Cerebellum (tissue), 4 donors: ENCODE measurements at places on chromosomes 13 and 19. TPM values are rescaled to one million over a fixed set of nuclear protein-coding genes. Genes with fewer than 3 reads are reported as not detected.

The AZU1 gene
- total RNA-seq = 0.91 TPM

The CRLF1 gene
- total RNA-seq = 3.0 TPM

The SRRM5 gene
- 0.09 TPM for total RNA-seq

The RANBP3 gene
- 38.9 TPM for total RNA-seq

The UPK1A gene
- total RNA-seq = not detected

The UTP14C gene
- total RNA-seq = 20.6 TPM

The TLE6 gene
- 0.91 TPM for total RNA-seq

The ZNF177 gene
- 12.6 TPM for total RNA-seq

The LILRA1 gene
- total RNA-seq = 0.09 TPM

The C1QTNF9 gene
- not detected for total RNA-seq

The LRRC63 gene
- total RNA-seq = 1.7 TPM

The RFX1 gene
- 3.4 TPM for total RNA-seq

The CACNG8 gene
- 4.2 TPM for total RNA-seq

The FPR1 gene
- 3.2 TPM for total RNA-seq

The CD22 gene
- total RNA-seq = not detected

The ZNF17 gene
- total RNA-seq = 35.8 TPM

The NLRP11 gene
- 0.27 TPM for total RNA-seq

The FXYD1 gene
- 1.5 TPM for total RNA-seq

The SNRPD2 gene
- 86.0 TPM for total RNA-seq

The PIAS4 gene
- 19.1 TPM for total RNA-seq

The KISS1R gene
- total RNA-seq = 0.36 TPM

The ZSCAN4 gene
- total RNA-seq = not detected

The CEACAM8 gene
- total RNA-seq = not detected

The SIGLEC12 gene
- total RNA-seq = 0.18 TPM

The KIR2DL3 gene
- total RNA-seq = not detected

The C1QTNF9B gene
- not detected for total RNA-seq

The C19orf85 gene
- not detected for total RNA-seq

The PGLYRP2 gene
- not detected for total RNA-seq

The MIDN gene
- total RNA-seq = 13.6 TPM

The ANGPTL8 gene
- total RNA-seq = not detected

The SAE1 gene
- total RNA-seq = 47.5 TPM

The IGFL3 gene
- total RNA-seq = not detected

The ZNF560 gene
- total RNA-seq = 0.36 TPM

The ZNF208 gene
- total RNA-seq = 0.54 TPM

The CCNE1 gene
- 3.7 TPM for total RNA-seq

The CCDC169 gene
- total RNA-seq = 4.9 TPM

The ZNF846 gene
- 41.1 TPM for total RNA-seq

The CRX gene
- not detected for total RNA-seq

The ZFP36 gene
- 1.9 TPM for total RNA-seq

The CACNG6 gene
- total RNA-seq = not detected

The MBD3L3 gene
- total RNA-seq = not detected

The NCAN gene
- 85.3 TPM for total RNA-seq

The ZNF154 gene
- total RNA-seq = 44.0 TPM

The FAM124A gene
- total RNA-seq = 11.7 TPM

The WDR87 gene
- not detected for total RNA-seq

The PCSK4 gene
- total RNA-seq = 3.6 TPM

The FAM216B gene
- total RNA-seq = 2.9 TPM

The MAST1 gene
- 65.7 TPM for total RNA-seq

The C2CD4C gene
- total RNA-seq = 7.5 TPM
